ENCODE measurements at places on chromosomes 7 and 10.
A peak's percentile ranks its signal among the peaks of the same experiment; 100 is the strongest.

DNA sequence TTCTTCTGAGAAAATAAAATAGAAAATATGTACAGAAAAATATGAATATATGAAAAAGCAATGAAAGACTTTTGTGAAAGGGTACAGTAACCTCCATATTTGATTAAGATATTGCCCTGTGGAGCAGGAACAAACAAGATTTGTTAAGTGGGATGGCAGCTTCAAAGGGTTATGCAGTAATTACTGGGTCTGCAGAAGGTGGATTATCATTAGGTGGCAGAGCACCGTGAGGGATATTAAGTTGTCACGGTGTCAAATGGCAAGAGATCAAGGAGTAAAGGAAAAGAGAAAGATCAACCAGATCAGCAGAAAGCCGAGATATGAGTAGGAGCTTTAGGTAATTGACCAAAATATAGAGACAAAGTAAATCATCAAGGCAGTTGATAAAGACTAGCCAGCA lies 44.1 kb downstream of the DGKB start:
- DNase-seq, result no peak

GRCh38 chr10:121514141-121514865 lies 83.9 kb downstream of the FGFR2 start:
- no peak for DNase-seq

DNA sequence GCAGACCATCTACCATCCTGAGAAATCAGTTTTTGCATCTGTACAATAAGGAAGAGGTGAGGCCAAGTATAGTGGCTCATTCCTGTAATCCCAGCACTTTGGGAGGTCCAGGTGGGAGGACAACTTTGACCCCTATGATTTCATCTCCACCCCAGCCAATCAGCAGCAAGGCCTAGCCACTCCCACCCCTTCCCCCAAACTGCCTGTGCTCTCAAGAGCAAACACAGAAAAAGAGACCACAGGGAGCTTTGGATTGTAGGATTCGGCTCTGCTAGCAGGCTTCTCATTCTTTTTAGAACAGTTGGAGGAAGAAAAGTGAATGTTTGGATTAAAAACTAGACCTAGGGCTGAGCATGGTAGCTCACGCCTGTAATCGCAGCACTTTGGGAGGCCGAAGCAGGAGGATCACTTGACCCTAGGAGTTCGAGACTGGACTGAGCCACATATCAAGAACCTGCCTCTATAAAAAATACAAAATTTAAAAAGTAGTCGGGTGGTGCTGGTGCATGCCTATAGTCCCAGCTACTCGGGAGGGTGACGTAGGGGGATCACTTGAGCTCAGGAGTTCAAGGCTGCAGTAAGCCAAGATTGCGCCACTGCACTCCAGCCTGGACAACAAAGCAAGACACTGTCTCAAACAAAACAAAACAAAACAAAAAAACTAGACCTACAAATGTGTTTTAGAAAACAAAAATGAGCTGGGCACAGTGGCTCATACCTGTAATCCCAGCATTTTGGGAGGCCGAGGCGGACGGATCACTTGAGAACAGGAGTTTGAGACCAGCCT lies 25.1 kb upstream of the PROSER2 start:
- DNase-seq, result no peak

GRCh38 chr7:137371616-137372015 lies 28.1 kb upstream of the PTN start:
- no peak for DNase-seq

DNA sequence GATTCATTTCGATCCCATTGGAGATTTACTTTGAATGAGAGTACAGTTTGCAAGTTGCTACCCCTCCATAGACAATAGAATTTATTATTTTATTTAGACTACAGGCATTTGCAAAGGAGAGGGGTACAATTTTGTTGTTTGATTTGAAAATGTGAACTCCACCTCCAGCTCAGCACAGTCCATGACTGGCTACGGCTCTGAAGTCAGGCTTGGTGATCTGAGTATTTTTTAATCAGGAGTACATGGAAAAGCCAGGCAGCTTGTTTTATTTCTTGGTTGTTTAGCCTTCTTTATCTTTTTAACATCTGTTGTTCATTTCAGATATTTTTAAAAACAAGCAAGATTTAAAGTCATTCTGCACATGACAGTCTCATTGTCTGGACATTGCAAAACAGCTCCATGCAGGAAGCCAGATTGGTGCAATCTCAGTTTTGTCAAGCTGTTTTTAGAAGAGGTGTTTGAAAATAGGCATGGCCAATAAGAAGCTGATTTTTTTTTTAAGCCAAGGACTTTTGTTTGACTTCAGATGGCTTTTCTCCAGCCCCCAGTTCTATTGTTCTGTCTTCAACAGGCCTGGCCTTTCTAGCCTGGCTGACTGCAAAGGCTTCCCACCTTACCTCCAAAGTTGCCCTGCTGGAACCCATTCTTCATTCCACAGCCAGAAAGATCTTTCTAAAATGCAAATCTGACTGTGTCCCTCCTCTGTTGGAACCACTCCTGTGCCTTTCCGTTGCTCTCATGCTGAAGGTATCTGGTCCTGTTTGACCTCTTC lies 12.2 kb downstream of the PLXDC2 start:
- DNase-seq, result peak; percentile 55

DNA sequence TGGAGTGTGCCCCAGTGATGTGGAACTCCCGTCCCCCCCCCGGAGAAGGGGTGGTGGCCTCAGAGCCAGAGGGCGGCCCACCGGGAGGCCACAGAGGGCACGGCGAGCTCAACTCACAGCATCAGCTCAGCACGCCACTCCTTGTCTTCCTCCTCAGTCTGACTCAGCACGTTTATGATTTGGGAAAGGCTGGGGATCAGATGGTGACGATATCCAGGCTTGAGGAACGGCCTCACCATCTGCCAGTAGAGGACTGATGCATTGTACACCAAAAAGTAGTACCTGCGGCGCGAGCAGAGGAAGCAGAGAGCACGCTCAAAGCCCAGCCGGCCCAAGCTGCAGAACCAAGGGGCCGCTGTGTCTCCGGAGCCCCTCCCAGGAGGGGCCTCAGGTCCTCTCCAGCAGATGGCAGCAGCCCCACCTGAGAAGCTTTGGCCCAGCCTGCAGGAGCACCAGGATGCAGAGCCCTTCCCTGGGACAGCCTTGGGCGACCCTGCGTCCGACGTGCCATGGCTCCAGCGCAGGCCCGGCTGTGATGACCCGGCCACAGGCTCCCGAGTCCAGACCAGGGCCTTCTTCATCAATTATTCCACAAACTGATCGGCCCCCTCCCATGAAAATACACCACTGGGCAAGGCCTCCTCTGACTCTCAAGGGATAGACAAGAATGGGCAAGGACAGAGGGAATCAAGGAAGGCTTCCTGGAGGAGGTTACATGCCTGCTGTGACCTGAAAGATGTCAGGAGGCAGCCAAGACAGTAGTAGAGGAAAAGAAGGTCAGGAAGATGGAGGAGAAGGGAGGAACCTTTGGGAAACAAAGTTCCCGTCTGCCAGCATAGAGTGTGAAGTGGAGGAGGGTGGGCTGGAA lies 3.7 kb downstream of the CFAP46 start:
- DNase-seq, result peak; percentile 36

- DNase-seq, result no peak
Observed at GRCh38 chr10:79090134-79090803, 21.5 kb downstream of the ZMIZ1 start.

DNA sequence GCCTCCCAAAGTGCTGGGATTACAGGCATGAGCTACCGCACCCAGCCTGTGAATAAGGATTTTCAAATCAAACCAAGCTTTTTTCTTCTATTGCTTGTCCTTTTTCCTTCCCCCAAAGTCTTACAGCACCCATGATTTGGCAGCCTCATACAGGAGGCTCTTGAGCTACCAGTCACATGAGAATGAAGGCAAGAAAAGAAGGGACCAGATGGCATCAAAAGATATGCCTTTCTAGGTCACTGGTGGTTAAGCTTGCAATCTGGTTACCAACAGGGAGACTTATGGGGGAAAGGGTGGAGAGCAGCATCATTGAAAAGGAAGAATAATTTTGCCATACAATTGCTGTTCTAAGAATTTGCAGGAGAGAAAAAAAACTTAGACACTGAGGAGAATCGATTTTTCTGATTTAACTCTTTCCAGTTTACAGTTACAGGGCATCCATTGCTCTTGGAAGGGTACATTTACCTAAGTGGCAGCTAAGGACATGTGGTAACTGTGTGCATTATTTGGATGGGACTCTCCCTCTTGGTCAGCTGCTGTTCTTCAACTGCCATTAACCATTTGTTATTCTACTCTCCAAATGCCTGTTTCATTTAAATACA lies 29.5 kb downstream of the SMNDC1 start:
- DNase-seq, result no peak

DNA sequence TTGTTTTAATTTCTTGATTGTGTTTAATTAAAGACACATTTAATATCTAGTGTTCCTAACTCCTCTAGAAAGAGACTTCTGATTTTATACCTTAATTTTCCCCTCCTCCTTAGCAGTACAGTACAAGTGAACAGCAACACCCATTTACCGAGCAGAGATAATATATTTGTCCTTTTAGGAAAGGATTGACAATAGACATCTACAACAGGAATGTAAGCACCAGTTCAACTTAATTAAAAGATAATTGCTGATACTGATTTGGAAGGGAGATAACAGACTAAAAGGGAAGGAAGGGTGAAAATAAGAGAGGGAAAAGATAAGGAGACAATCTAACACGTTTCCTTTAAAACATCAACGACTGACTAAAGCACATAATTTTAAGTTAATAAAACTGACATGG lies 119.3 kb downstream of the SRPK2 start:
- peak; percentile 30 for DNase-seq

GRCh38 chr7:81694711-81695110 lies 75.1 kb downstream of the HGF start:
- peak; percentile 68 for DNase-seq

GRCh38 chr10:79995979-79996634 lies 47.2 kb upstream of the SFTPD start:
- DNase-seq, result no peak

DNA sequence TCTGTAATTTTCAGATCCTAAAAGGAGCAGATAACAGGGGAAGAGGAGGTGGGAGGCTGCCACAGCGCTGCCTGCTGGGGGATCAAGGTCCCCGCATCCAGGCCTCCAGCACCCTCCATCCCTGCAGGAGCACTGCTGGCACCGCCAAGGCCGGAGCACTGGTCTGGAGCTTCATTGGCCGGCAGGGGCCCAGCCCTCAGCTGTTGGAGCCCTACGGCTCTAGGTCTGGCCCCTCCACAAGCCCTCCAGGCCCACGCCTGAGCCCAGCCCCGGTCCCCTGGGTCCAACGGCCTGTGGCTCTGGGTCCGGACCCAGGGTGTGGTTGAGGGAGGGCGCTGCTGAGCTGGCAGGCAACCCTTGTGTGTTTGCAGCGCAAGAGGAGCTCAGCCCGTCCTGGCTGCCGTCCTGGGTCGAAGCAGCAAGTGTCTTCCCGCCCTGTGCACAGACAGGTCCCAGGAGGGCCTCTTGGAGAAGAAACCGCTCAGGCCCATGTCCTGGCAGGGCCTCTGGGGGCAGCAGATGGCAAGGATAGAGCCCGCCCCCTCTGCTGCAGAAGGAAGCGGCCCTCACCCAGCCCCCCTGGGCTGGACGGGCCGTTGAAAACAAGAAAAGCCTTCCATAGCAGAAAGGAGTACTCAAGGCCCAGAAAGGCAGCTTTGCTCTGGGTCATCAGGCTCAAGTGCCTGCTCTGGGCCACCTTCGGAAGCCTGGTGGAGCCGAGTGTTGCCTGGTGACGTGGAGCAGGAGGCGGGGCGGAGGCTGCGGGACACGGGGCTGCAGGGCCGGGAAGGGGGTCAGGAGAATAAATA lies 54.3 kb upstream of the TNRC18 start:
- DNase-seq, result no peak

GRCh38 chr10:103663802-103664201 lies 170.3 kb downstream of the NEURL1 start:
- no peak for DNase-seq

- peak; percentile 40 for DNase-seq
Observed at GRCh38 chr10:113099431-113100183, 149.6 kb downstream of the TCF7L2 start.

DNA sequence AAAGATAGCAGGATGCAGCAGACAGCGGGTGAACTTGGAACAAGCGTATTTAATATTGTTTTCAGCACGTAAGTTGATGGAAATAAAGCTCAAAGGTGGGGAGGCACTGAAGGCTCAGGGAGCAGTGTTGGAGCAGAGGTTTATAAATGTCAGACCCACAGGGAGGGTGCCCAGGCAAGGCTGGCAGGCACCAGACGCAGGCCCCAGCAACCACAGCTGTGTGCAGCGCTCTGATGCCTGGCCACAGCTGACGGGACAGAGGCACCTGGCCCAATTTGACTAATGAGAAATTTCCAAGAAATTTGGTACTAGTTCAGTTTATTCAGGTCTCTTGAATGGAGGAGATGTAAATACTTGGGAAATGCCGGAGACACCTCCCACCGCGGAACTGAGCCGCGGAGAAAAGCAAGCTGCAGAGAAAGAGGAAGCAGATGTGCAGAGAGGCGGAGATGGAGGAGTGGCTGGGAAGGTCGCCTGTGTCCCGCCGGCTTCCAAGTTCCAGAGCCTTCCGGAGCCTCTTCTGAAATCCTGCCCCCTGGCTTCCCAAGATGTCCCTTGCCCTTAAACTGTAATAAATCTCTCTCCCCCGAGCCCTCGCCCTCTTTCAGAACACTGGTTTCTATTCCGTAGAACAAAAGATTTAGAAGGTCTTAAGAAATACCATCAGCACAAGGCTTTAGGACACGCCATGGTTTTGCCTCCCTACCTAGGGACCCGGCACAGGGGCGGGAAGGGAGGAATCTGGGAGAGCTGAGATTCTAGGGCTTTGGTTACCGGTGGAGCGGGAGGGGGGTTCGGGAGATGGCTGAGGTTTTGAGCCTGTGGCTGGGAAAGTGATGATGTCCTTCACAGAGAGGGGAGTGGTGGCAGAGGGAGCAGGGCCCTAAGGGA lies 38.4 kb upstream of the PLXNA4 start:
- peak; percentile 3 for DNase-seq

DNA sequence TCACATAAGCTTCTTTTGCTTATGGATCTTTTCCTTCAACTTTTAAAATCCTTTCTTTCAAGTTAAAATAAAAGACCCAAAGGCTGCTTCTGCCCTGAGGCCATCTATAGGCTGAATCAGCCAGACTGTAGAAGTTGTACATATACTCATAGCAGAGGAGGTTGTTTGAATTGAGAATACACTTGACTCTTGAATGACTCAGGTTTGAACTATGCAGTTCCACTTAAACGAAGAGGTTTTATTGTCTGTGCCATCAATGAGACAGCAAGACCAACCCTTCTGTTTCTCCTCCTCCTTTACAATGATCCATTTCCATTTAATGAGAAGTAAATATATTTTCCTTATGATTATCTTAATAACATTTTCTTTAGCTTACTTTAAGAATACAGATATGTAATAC lies 5.8 kb downstream of the ZNF365 start:
- DNase-seq, result peak; percentile 76

All from fibroblast of villous mesenchyme (primary cell).